ENCODE measurements at places on chromosomes 11 and 22.
A peak's percentile ranks its signal among the peaks of the same experiment; 100 is the strongest.

- no peak for DNase-seq
- no peaks in the 10 kb centered on the region for H3K36me3 ChIP-seq
- no peaks in the 10 kb centered on the region for H3K27me3 ChIP-seq
- peaks cover 14% of the 10 kb centered on the region for H3K4me1 ChIP-seq
- no peak overlapping the region for H3K27ac ChIP-seq
Measured at GRCh38 chr22:20843501-20843900, 15.1 kb downstream of the PI4KA start.

GRCh38 chr11:112394304-112394703 lies 133.6 kb upstream of the PLET1 start:
- no peak overlapping the region for H3K4me3 ChIP-seq
- H3K4me1 ChIP-seq: peaks cover 23% of the 10 kb centered on the region
- H3K27ac ChIP-seq: no peak overlapping the region
- peaks cover 60% of the 10 kb centered on the region for H3K27me3 ChIP-seq
- peaks cover 4% of the 10 kb centered on the region for H3K36me3 ChIP-seq

GRCh38 chr11:27116684-27117083 lies 76.1 kb downstream of the BBOX1 start:
- no peaks in the 10 kb centered on the region for H3K27me3 ChIP-seq
- peaks cover 4% of the 10 kb centered on the region for H3K36me3 ChIP-seq
- peaks cover 5% of the 10 kb centered on the region for H3K4me1 ChIP-seq
- no peak overlapping the region for H3K4me3 ChIP-seq
- DNase-seq: no peak
- no peak overlapping the region for H3K27ac ChIP-seq

- H3K4me1 ChIP-seq: no peaks in the 10 kb centered on the region
- no peaks in the 10 kb centered on the region for H3K36me3 ChIP-seq
- DNase-seq: no peak
- H3K27ac ChIP-seq: no peak overlapping the region
Measured at GRCh38 chr11:91104237-91104636, 881.4 kb upstream of the CHORDC1 start.

DNA sequence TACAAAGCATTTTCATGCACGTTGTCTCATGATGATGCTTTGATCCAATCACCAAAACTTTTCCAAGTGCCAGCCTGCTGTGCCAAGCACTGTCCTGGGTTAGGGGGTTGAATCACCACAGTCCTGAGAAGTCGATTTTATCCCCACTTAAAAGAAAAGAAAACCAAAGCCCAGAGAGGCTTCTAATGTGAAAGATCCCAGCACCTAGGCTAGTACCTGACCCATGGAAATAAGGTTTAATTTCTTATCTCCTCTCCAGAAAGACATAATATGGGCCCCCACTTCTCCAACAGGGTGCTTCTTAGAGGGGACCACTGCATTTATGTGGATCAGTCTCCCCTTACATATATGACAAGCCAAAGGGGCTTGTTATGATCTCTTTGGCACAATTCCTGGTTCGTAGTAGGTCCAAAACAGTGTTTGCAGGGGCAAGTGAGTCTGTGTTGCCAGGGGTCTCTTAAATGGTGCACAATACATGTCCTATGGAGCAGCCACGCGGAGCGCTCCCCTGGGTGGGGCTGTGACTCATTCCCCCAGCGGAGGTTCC lies 1.9 kb upstream of the BCL9L start:
- no peak for DNase-seq
- H3K4me3 ChIP-seq: peak overlapping the region; percentile 99
- H3K36me3 ChIP-seq: no peaks in the 10 kb centered on the region
- peaks cover 13% of the 10 kb centered on the region for H3K27me3 ChIP-seq
- H3K27ac ChIP-seq: no peak overlapping the region
- peaks cover 63% of the 10 kb centered on the region for H3K4me1 ChIP-seq

GRCh38 chr22:38952281-38952993 lies 5.0 kb upstream of the APOBEC3A start:
- H3K27ac ChIP-seq: no peak overlapping the region
- no peaks in the 10 kb centered on the region for H3K36me3 ChIP-seq
- no peaks in the 10 kb centered on the region for H3K4me1 ChIP-seq

GRCh38 chr11:95229993-95230809 lies 801 bp downstream of the SESN3 start:
- H3K4me1 ChIP-seq: peaks cover 29% of the 10 kb centered on the region
- no peaks in the 10 kb centered on the region for H3K27me3 ChIP-seq
- peak overlapping the region; percentile 93 for H3K27ac ChIP-seq
- H3K4me3 ChIP-seq: peak overlapping the region; percentile 95
- H3K36me3 ChIP-seq: peaks cover 6% of the 10 kb centered on the region

GRCh38 chr22:37744589-37744988 lies 47.7 kb downstream of the TRIOBP start:
- peaks cover 34% of the 10 kb centered on the region for H3K4me1 ChIP-seq
- no peaks in the 10 kb centered on the region for H3K36me3 ChIP-seq
- no peaks in the 10 kb centered on the region for H3K27me3 ChIP-seq
- DNase-seq: no peak
- H3K27ac ChIP-seq: no peak overlapping the region

DNA sequence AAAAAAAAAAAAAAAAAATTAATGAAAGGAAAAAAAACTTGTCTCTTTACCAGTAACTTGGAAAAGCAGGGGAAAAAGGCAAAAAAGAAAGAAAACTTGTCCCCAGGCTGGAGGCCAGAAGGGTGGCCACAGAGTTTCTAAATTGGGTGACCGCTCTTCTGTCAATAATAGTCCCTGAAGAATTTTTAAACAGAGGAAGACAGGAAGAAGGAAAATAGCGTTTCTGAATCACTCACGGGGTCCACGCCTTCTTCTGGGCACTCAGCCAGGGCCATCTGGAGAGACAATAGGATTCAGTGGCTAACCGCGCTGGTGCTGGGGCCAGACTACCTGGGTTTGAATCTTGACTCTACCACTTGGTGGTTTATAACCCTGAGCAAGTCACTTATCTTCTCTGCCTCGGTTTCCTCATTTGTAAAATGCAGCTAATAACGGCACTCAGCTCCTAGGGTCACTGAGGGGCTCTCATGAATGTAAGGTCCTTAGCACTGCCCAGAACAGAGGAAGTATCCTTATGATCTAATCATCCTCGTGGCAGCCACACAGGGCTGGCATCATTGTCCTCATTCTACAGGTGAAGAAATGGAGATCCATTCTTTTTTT lies 7.0 kb downstream of the C11orf86 start:
- no peaks in the 10 kb centered on the region for H3K27me3 ChIP-seq
- no peak overlapping the region for H3K27ac ChIP-seq
- H3K36me3 ChIP-seq: no peaks in the 10 kb centered on the region
- no peaks in the 10 kb centered on the region for H3K4me1 ChIP-seq

GRCh38 chr22:19442166-19442565 lies 5.3 kb downstream of the C22orf39 start:
- H3K36me3 ChIP-seq: peaks cover 3% of the 10 kb centered on the region
- no peaks in the 10 kb centered on the region for H3K27me3 ChIP-seq
- DNase-seq: no peak
- H3K4me3 ChIP-seq: no peak overlapping the region
- peaks cover 23% of the 10 kb centered on the region for H3K4me1 ChIP-seq

DNA sequence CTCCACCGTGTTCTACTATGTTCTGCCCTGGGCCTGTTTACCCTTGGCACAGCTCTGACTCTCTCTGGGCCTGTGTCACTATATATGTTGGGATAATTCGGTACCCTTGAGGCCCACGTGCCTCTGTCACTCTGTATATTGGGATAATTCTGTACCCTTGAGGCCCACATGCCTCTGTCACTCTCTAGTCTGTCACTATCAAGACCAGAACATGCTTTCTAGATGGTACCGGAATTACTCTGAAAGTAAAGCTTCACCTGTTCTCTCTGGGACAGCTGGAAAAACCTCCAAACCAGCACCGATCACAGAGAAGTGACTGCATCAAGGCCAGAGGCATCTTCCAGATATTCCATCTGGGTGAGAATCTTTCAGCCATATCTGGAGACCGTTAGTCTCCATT lies 9.3 kb upstream of the FCHSD2 start:
- H3K4me3 ChIP-seq: no peak overlapping the region
- no peaks in the 10 kb centered on the region for H3K36me3 ChIP-seq
- DNase-seq: no peak
- no peaks in the 10 kb centered on the region for H3K4me1 ChIP-seq

DNA sequence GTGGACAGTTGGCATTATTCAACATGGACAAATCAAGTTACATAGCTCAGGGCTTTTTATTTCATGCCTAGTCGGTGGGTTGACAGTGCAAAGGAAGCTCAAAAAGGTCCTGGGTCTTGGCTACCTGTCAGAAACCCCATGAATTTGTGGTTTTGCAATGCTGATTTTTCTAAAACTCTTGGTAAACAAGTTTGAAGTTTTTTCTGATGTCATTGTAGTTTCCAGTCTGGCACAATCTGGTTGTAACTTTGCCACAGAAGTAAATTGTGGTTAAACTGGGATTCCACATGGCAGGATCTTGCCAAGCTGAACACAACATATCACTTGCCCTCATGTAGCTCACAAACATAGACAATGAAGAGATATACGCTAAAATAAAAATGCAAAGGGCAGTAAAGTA lies 100.8 kb downstream of the EHF start:
- H3K36me3 ChIP-seq: peaks cover 44% of the 10 kb centered on the region
- no peaks in the 10 kb centered on the region for H3K27me3 ChIP-seq
- no peak for DNase-seq
- H3K4me3 ChIP-seq: no peak overlapping the region
- H3K4me1 ChIP-seq: no peaks in the 10 kb centered on the region

DNA sequence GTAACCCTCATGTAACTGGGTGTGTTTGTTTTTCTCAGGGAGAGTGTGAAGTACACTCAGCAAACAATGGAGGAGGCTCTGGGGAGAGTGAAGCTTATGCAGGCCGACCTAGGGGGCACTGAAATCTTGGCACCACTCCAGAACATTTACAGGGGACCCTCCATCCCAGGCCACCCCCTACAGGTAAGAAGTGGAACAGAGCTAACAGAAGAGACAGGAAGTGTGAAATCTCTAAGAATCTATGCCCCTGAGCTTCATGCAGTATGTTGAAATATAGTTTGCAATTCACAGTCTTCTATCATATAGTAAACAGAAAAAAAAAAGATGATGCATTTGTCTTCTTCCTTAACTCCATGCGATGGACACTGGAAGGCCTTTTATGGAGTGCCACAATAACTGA lies 8.4 kb downstream of the VWA5A start:
- H3K4me3 ChIP-seq: no peak overlapping the region
- DNase-seq: no peak
- no peaks in the 10 kb centered on the region for H3K4me1 ChIP-seq

GRCh38 chr11:20157728-20158127 lies 2.5 kb downstream of the DBX1 start:
- H3K4me1 ChIP-seq: peaks cover 50% of the 10 kb centered on the region
- no peak for DNase-seq
- H3K27ac ChIP-seq: no peak overlapping the region
- peaks cover 99% of the 10 kb centered on the region for H3K27me3 ChIP-seq
- H3K4me3 ChIP-seq: peak overlapping the region; percentile 81

DNA sequence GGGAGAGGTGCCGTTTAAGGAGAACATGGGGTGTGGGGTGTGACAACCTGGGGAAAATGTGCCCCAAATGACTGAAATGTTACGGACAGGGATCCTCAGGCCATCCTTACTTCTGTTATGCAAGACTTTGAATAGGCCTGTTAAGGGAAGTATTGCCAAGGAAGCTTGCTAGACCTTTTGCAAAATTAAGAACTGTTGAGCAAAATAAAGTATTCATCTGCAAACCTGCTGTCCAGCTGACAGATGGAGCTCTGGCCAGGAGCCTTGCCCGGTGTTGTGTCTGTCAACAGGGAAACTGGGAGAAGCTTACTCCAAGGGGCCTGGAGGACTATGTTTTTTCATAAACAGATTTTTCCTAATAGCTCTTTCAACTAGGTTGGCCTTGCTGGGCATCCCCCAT lies 48.0 kb downstream of the FAT3 start:
- H3K27me3 ChIP-seq: no peaks in the 10 kb centered on the region
- DNase-seq: no peak
- H3K27ac ChIP-seq: no peak overlapping the region
- no peaks in the 10 kb centered on the region for H3K4me1 ChIP-seq

DNA sequence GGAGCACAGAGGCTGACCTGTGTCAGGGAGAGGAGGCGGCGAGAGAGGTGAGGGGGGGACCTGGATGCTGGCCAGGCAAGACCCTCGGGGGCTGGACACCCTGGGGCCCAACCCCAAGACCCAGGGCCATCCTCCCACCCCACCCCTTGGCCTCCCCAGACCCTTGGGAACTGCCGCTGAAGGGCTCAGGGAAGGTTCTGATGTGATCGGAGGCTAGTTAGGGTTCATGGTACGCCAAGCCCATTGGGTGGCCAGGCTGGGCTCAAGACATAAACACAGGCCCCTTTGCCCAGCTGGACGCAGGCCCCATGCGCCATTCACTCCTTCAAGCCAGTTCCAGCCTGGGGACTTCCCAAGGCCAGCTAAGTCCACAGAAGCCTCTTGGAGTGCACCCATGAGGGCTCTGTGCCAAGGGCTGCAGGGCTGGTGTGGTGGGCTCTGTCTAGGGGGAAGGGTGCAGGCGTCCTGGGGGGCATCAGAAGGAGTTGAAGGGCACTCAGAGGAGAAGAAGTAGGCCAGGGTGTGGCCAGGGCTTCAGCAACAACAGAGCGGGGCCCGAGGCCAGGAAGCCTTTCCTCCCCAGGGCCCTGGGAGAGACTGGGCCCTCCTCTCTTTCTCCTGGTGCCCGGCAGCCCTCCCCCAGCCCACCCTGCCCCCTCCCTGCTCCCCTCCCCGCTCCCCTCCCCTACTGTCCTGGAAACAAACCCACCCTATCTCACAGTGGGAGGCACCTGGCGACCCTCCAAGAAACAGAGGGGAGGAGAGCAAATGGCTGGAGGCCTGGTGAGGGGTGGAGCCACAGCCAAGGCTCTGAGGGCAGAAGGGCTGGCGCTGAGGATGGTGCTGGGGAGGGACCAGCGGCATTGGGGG lies 12.9 kb downstream of the TSPAN32 start:
- H3K36me3 ChIP-seq: no peaks in the 10 kb centered on the region
- no peak overlapping the region for H3K4me3 ChIP-seq
- H3K27me3 ChIP-seq: peaks cover under 1% of the 10 kb centered on the region
- no peaks in the 10 kb centered on the region for H3K4me1 ChIP-seq
- no peak for DNase-seq
- no peak overlapping the region for H3K27ac ChIP-seq

DNA sequence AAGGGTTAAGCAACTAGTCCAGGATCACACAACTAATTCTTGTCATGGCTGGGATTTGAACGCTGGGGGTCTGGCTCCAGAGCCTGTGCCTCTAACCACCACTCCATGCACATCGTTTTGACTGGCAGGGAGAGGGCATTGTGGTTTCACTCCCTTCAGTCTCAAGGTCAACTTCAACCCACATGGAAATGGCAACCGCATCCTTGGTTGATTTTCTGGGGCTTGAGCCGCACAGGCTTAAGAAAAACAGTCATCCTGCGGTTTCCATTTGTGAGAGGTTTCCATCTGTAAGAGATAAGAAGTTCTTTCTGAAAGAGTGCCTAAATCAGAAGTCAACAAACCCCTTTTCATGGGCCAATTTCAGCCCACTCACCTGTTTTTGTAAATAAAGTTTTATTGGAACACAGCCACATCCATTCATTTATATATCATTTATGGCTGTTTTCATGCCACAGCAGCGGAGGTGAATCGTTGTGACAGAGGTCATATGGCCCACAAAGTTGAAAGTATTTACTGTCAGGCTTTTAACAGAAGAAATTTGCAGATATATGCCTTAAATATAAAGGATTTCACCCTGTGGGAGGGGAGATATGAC lies 65.7 kb downstream of the SGSM1 start:
- H3K4me1 ChIP-seq: no peaks in the 10 kb centered on the region
- no peak for DNase-seq
- no peak overlapping the region for H3K4me3 ChIP-seq
- no peak overlapping the region for H3K27ac ChIP-seq
- H3K27me3 ChIP-seq: peaks cover 6% of the 10 kb centered on the region

Measured in neural crest cell (in vitro differentiated cells).